ENCODE measurements at places on chromosomes 1 and 21.

DNA sequence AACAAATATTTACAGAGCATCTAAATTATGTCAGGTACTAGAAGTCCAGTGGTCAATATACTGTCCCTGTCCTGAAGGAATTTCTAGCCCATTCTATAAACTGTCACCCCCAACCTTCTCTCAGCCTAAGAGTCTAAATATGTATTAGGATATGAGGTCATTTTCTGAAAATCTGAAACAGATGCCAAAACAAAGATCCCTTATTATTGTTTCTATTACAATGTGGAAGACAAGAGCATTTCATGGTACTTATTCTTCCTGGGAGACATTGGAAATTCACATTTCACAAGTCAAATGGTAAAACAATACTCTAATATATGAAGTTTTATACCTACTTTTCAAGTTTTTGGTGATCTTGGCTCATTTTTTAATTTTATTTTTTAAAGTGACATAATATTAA is 2.6 kb downstream of the CLCA1 start:
- ATAC-seq = no peak

DNA sequence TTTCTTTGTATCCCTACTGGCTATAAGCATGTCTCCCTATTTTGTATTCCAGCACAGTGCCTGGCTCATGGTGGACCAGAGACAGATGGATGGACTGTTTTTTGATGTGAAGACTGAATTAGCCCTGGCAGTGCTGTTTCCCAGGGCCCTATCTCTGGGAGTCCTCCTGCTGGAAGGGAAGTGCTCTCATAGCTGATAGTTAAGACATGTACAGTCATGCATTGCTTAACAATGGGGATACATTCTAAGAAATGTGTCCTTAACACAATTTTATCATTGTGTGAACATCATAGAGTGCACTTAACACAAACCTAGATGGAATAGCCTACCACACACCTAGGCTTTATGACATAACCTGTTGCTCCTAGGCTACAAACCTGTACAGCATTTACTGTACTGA is 21.1 kb downstream of the TLCD4 start:
- ATAC-seq = no peak

- no peak for ATAC-seq
Measured at GRCh38 chr1:5571438-5571837, 420.8 kb downstream of the NPHP4 start.

GRCh38 chr1:228818296-228818695 is 83.0 kb downstream of the RHOU start:
- no peak for ATAC-seq

DNA sequence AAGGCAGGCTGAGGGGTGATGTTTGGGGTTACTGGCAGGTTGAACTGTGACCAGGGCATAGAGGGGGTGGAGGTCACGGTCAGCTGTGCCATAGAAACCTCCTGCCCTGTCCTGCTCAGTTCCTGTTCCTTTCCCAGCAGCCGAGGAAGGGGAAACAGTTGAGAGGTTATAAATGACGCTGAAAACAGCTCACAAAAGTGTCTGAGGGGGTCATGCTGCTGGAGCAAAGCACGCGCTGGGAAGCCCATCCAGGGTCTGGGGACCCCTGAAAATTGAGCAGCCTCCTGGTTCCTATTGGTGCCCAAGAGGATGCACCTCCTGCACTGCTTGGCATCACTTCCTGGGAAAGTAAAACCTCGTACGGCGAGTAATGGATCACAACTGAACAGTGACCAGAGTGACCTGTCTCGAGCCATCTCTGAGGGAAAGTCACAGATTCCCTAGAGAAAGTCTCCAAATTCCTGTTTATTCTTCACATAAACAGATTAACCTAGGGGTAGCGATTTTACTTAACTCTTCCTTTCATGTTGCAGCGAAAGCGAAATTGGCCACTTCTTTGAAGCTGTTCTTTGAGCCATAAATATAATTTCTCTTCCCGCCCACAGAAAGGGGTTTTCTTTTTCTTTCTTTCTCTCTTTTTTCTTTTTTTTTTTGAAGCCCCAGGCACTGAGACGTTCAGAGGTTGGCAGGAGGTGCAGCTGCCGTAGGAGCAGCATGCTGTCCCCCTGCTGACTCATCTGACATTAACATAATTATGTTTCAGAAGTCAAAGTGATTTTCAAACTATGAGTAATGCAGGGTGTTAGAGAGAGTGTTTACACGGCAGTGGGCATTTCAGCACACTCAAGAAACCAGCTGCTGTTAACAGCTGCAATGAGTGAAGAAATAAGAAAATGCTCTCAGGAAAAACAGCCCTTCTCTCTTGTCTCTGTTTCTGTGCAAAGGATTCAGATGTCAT is 41.8 kb upstream of the ATF3 start:
- ATAC-seq = peak; percentile 100

GRCh38 chr1:156880473-156880872 is 13.0 kb upstream of the PEAR1 start:
- no peak for ATAC-seq

- no peak for ATAC-seq
Measured at GRCh38 chr1:32063261-32063681, 9.5 kb upstream of the TMEM39B start.

- ATAC-seq = no peak
Measured at GRCh38 chr1:67058761-67059160, 4.8 kb upstream of the SLC35D1 start.

- no peak for ATAC-seq
Measured at GRCh38 chr1:43772978-43773377, 65.6 kb downstream of the ST3GAL3 start.

DNA sequence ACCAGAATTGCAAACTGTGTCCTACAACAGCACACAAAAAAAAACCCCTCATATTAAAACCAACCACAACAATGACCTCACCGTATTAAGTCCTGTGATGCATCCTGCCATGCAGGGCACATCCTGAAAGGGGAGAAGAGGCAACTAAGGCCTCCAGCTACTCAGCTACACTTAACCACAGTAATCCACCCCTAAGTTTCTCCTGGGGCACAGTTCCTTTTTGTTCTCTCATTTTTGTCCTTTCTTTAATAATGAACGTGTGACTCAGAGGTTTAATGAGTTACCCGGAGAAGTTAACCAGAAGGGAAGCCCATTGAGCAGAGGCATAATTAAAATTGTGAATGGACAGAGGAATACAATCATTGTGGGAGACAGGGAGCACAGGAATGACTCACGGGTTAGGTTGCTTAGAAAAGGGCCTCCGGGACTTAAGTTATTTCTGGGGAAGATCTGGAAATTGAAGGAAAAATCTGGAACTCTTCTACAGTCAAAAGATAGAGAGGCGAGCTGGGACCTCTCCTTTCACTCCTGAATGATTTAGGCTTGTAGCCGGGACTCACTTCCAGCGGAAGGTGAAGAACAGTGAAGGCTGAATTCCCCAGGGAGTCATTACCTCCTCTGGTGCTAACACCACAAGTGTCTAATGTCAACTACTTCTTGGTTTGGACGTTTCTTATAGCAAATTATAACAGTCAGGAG is 36.9 kb upstream of the HIVEP3 start:
- ATAC-seq = peak; percentile 56

DNA sequence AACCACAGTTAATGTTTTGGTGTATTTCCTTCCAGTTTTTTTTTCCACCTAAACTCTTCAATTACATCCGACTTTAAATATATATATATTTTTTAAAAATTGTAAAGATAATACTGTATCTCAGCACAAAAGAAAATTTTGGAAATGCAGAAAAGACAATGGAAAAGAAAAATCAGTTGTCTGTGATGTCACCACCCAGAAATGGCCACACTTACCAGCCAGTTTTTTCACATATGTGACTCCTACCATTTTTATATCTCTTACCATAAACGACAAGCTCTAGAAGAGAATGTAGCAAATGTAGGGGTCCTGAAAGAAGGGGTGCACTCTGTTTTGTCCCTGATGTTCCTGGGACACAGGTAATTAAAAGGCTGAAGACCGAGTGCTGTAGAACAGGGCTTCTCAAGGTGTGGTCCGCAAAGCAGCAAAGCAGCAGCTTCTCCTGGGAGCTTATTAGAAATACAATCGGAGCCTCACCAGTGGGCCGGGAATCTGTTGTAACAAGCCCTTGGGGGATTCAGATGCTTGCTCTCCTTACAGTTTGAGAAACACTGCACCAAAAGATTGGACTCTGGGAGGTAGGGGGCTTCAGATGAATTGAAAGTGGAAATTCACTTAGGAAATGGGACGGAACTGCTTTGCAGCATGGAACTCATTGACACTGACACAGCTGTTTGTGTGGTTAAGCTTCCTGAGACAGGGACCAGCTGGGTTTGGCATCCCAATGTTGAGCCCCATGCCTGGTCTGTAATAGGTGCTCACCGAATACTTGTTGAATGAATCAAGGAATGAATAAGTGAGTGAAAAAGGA is 44.1 kb downstream of the ALPL start:
- no peak for ATAC-seq

DNA sequence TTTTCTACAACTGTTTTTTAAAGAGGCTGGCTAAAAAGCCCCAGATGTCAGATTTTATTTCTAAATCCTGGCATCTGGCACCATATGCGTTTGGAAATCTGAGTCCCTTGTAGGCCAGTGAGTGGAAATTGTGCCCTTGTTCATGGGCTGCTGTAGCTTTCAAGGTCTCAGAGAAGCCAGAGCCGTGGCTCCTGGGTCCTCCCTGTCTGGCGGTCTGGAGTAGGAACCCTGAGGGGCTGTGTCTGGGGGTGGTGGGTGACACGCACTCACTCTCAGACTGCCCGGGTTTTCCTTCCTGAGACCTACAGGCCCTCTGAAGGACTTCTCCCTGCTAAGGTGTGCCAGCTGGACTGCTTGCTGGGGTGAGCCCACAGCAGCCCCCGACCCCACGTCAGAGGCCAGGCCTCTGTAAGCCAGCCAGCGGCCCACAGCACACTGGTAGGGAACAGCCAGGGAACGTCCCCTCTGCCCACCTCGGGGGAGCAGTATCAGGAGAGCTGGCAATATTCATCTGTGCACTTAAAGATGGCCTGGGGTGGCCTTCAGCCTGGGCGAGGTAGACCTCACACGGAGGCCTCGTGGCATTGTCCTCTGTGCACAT is 151.5 kb downstream of the PEX14 start:
- ATAC-seq = no peak

Data from activated CD4-positive, CD25-positive, alpha-beta regulatory T cell treated with anti-CD3 and anti-CD28 coated beads, Interleukin-2, amount 50 U/mL, for 24 hours (primary cell).